Fibroblast of villous mesenchyme (primary cell): ENCODE measurements at places on chromosomes 5 and 9.
A peak's percentile ranks its signal among the peaks of the same experiment; 100 is the strongest.

DNA sequence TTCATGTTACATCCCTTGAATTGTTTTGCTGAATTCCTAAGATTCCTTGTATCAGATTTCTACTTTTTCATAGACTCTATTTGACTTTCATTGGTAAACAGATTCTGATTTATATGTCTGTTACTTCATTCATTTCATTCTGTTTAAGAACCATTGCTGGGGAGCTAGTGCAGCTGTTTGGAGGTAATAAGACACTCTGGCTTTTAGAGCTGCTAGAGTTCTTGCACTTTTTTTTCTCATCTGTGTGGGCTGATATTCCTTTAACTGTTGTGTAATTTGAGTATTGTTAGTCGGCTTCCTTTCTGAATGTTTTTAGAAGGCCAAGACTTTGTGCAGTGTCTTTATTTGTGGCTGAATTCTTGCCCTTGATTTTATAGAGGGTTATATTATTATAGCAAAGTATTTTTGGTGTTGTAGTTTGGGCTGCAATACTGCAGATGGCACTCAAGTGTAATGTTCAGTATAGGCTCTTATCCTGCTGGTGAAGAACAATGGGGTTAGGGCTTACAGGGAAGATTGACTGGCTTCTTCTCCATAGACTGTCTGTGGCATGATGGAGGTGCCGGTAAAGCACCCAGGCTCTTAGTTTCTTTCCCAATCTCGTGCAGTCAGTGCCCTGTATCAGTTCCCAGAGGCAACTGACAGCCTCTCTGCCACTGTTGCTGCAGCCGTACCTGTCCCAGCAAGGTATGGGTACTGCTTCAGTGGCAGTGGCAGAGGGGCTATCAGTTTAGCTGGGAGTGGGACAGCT lies 162.2 kb downstream of the OXCT1 start:
- DNase-seq: peak; percentile 61

GRCh38 chr5:172688349-172689217 lies 47.5 kb downstream of the NEURL1B start:
- no peak for DNase-seq

DNA sequence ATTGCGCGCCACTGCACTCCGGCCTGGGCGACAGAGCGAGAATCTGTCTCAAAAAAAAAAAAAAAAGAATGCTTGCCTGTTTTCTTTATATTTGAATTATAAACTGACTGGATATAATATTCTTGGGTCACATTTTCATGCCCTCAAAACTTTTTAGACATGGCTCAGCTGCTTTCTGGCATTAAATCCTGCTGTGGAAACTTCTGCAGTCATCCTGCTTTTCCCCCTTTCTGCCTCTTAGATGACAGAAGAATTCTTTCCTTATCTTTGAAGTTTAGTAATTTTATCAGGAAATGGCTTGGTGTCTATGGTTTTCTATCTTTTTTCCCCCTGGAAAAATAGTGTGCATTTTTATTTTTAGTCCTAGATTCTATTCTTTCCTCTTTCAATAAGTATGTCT lies 234.5 kb downstream of the AOPEP start:
- no peak for DNase-seq

DNA sequence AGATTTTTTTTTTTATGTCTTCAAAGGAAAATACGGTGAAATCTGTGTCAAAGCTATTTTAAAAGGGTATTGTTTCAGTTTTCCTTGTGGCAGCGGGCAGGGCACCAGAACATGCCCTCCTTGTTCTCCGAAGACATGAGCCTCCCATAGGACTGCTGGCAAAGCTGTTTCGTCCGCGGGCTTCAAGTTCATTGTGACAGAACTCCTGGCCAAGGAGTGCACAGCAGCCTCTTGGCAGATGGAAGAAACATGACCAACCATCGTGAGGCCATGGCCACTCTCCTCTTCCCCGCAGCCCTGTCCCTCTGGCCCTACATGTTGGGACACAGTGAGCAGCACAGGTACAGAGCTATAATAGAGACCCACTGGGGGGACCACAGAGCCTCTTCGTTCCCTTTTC lies 99.5 kb downstream of the AOPEP start:
- no peak for DNase-seq

- DNase-seq: no peak
Observed at GRCh38 chr9:125407432-125407973, 145.9 kb downstream of the GAPVD1 start.

GRCh38 chr9:11757408-11757807 lies 935.8 kb upstream of the TYRP1 start:
- no peak for DNase-seq

DNA sequence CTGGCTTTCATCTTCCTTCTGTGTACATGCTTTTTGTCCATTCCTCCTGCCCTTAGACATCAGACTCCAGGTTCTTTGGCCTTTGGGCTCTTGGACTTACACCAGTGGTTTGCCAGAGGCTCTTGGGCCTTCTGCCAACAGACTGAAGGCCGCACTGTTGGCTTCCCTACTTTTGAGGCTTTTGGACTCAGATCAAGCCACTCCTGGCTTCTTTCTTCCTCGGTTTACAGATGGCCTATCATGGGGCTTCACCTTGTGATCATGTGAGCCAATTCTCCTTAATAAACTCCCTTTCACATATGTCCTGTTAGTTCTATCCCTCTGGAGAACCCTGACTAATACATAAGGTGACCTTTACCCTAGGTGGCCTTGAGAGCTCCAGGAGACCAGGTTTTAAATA lies 189.1 kb upstream of the CCNG1 start:
- no peak for DNase-seq

GRCh38 chr5:88997937-88998336 lies 115.0 kb upstream of the MEF2C start:
- no peak for DNase-seq

DNA sequence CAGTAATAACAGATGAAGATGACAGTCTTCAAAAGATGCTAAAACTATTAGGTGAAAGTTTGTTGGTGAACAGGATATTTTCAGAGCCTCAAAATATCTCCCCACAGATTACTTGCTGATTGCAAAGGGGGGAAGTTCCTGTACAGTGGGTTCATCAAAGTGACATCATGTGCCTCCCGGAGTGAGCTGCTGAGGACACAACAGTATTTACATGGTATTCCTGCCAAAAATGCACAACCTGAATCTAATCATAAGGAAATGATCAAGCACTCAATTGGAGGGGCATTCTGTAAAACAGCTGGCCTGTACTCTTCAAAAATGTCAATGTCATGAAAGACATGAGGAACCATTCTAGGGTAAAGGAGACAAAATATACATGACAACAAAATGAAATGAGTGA lies 18.9 kb upstream of the GLIS3 start:
- DNase-seq: no peak
